ENCODE measurements at places on chromosomes 4 and X.

- DNase-seq = no peak
These were observed 227.2 kb downstream of the ANK2 start for GRCh38 chr4:113276464-113277170.

- DNase-seq = no peak
These were observed 24.3 kb upstream of the PGM2 start for GRCh38 chr4:37802068-37802666.

GRCh38 chrX:12866451-12867377 lies at the start of gene TLR7:
TLR7 (plus strand) TSS chrX:12867072; CDS start chrX:12867579, 507 bp downstream.
- DNase-seq = no peak

- no peak for DNase-seq
These were observed 103.8 kb upstream of the RAI2 start for GRCh38 chrX:17964871-17965270.

GRCh38 chr4:141047228-141047884 lies 85.9 kb downstream of the RNF150 start:
- no peak for DNase-seq

DNA sequence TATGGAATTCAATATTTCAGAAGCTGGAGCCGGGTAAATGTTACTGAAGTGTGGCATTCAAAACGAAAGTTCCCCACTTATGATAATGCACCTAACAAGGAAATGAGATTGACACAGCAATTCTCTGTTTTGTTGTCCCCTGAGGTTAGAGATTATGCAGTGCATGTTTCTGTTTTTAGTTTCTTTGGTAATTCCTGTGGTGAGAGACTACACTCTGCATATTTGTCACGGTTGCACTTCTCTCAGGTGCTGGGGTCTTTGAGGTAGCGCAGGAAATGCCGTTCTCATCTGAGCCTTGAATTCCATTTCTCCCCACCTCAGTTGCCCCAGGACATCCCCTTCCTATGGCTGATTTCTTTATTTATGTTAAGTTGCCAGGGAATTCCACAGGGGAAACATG lies 15.3 kb upstream of the BEND4 start:
- DNase-seq = no peak

GRCh38 chr4:81106150-81106549 lies 75.6 kb downstream of the BMP3 start:
- DNase-seq = no peak

GRCh38 chr4:43330288-43330687 lies 437.8 kb downstream of the GRXCR1 start:
- no peak for DNase-seq

GRCh38 chrX:54089191-54089590 lies 44.9 kb upstream of the PHF8 start:
- DNase-seq = no peak

DNA sequence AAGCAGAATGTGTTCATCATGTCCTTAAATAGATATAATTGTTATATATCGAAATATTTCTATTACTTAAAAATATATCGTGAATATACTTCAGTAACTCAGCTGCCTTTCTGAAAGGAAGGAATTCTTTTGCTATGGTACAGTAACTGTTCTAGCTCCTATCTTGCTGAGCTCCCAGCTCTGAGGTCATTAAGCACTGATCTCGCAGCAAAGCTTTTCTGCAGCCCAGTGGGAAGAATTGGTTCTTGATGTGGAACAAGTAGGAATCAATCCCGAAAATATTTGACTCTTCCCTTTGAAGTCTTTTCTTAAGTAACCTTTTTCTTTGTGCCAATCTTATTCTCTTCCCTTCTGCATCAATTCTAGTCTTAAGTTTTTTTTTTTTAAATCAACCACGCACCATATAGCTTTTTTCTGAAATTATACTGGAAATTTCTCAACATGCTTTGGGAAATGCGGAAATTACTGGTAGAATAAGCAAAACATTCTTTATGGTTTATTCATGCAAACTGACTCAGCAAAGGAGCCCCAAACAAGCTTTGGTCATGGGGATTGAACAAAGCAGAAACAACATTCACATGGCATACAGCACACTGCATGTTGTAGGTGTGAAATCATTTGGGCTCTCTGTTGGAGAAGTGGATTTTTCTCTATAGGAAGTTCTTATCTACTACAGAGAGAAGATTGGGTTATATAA lies 428.9 kb upstream of the GNPDA2 start:
- no peak for DNase-seq

DNA sequence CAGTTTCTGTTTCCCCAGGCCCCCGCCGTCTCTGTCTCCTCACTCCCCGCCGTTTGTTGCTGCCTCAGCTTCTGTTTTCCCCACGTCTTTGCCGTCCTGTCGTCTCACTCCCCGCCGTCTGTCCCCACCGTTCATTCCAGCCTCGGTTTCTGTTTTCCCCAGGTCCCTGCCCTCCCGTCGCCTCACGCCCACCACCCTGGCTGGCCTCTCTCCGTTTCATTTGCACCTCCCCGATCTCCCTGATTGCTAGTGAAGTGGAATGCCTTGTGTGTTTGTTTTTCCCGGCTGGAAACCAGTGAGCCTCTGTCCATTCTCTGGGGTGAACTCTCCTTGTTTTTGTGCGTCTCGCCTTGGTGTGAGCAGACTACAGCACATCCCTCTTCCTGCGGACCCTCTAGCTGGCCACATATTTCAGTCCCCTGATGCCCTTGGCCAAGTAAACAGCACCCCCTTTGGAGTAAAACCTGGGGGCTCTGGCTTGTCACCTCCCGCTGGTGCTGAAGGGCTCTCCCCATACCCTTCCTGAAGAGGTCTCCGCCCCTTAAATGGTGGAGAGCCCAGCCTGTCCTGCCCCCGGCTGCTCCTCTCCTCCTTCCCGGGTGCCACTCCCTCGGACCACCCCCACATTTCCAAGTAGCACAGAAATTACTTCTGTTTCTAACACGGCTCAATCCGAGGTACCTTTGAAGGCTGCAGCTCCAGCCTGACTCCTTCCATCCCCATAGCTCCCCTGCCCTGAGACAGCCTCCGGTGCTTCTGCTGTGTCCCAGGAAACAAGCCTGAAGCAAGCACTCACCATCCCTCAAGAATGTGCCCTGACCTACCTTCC lies 13.2 kb downstream of the TMEM175 start:
- no peak for DNase-seq

DNA sequence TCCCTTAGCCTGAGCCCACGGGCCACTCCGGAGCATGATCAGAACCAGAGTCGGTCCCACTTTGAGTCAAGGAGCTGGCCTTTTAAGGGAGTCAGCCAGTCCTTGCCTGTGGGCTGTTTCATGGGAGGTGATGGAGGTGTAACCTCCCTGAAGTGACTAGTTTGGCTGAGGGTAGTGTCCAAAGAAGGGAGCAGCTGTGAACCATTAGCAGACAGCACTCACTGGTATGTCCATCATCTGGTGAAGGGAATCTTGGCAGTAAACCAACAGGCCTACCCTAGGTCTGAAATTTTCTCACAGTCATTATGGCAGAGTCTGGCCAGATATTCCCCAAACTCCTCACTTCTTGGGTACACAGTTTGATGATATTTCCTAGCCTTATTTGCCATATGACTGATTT lies 12.3 kb upstream of the REPS2 start:
- no peak for DNase-seq

GRCh38 chr4:150133605-150134004 lies 55.4 kb downstream of the DCLK2 start:
- no peak for DNase-seq

DNA sequence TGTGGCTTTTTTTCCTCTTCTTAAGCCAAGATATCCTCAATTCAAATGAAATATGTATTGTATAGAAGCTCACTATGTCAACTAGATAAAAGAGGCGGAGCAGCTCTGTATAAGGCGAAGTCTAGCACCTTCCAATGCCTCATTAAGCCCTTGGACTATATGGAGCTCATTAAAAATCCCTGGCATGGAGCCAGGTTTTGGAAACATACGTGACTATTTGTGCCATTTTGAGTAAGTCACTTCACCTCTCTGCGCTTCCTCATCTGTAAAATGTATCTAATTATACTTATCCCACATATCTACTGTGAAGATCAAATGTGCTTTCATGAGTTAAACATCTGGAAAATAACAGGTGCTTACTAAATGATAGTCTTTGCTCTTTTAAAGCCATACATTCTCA lies 57.2 kb downstream of the YIPF6 start:
- DNase-seq = no peak

DNA sequence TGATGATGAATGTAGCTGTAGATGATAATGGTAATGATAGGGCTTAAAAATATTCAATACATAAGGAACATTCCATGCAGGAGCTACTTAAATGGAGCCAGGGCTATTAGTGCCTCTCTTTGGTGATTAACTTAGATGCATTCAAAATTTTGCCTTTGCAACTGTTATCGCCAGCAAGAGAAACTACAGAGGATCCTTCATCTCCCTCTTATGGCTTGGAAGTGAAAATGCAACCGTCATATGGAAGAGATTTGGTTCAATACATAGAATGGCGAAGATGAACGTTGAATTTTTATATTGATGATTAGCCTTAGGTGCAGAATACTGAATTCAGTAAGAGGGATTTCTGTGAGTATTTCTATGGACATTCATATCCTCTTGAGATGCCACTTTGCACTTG lies 134.5 kb upstream of the NLGN4X start:
- no peak for DNase-seq

- DNase-seq = no peak
These were observed 93.8 kb downstream of the CENPC start for GRCh38 chr4:67451464-67451863.

DNA sequence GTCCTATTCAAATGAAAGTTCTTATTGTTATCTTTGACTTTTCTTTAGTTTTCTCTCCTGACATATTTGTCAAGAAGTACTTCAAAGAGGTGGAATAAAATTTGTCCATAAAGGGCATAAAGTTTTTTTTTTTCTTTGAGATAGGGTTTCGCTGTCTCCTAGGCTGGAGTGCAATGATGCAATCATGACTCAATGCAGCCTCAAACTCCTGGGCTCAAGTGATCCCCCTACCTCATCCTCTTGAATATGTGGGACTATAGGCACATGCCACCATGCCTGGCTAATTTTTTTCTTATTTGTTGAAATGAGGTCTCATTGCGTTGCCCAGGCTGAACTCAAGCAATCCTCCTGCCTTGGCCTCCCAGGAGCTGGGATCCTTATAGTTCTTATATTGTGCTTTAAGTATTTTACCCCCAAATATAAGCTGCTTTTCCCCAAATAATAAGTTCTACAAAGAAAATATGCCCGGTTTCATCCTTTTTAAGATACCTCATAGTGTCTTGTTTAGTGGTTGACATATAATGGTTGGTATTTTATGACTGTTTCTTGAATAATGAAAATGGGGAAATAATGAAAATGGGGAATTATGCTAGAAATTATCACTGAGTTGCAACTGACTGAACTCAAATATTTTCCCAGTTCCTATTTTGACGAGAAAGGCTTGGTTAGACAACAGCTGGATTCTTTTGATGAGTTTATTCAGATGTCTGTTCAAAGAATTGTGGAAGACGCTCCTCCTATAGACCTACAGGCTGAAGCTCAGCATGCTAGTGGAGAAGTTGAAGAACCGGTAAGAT lies 11.6 kb downstream of the POLR2B start:
- DNase-seq = no peak

- DNase-seq = no peak
These were observed 168.3 kb downstream of the TMA16 start for GRCh38 chr4:163662768-163663167.

DNA sequence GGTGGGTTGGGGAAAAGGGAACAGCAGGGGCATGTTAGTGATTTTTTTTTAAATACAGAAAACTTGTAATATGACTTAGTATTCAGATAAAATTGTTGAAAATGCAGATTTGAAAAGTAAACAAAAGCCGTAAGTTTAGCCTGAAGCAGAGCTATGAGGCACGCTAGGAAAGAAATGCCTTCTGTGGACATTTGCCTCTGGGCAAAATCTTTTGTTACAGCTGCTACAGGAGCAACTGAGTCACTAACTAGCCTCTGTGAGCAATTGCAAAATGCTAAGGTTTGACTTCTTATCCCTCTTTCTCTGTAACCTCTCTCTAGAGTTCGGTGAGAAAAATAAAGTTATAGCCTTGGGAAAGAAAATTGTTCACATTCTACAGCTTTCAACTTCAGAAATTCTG lies 350.0 kb downstream of the SLC7A11 start:
- DNase-seq = no peak

DNA sequence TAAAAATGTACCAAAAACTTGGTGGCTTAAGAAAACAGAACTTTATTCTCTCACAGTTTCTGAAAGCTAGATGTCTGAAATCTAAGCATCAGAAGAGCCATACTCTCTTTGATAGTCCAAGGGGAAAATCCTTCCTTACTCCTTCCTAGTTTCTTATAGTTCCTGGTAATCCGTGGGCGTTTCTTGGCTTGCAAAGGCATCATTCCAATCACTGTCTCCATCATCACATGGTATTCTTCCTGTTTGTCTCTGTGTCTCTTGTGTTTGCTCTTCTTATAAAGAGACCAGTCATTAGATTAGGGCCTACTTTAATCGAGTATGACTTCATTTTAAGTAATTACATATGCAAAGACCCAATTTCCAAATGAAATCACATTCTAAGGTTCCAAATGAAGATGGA lies 118.9 kb upstream of the FSTL5 start:
- DNase-seq = no peak

- DNase-seq = no peak
These were observed 257.1 kb upstream of the RPS6KA3 start for GRCh38 chrX:20523626-20524312.

DNA sequence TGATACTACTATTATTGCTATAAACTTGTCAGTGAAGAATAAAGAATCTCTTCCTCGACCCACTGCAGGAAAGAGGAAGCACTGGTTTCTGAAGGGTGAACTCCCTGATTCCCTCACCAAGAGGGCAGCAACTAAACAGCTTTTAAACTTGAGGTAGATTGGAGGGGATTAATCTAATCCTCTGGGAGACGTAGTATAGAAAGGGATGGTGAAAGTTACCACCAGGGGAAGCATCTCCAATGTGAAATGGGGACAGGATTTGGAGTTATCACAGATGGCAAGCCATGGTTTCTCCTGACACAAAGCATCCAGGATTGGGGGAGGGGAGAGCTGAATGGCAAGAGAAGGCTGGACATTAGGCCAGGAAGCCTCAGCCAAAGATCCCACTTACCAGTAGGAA lies 62.7 kb upstream of the PTPN13 start:
- DNase-seq = no peak

- DNase-seq = peak; percentile 25
These were observed 711 bp downstream of the PNMA6E start for GRCh38 chrX:153400146-153401132.

DNA sequence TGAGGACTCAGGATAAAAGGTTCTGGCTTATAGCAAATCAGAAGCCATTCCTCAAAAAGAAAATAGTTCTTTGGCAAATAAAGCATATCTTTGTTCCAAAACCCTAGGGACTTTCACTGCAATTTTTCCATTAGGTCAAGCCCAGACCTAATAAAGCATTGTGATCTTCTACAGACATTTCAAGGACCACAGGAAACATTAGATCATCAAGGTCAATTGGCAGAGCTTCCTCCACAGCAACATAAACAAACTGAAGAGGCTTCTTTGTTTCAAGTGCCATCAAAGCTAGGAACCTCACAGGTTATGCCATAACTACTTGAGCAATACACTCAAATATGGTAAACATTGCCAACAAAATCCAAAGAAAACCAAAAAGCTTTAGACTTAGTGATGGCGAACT lies 144.9 kb downstream of the ANXA5 start:
- DNase-seq = no peak

DNA sequence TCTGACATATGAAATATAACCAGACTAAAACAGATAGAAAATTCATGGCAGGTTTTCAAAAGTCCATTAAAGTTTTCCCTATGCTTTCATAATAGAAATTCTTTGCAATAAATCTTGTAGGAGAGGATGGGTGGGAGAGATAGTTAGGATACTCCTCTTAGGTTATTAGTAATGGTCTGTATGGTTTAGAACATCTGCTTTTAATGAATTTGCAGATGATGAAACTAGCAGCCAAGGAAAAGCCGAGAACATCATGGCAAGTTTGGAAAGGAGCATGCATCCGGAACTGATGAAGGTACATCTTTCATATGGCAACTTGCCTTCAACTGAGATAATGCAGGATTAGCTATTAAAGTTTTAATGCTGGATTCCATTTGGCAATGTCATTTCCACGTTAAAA lies 70.7 kb downstream of the DOCK11 start:
- DNase-seq = no peak
